Stromal cell of bone marrow (primary cell): ENCODE measurements at places on chromosomes 1 and 21.

DNA sequence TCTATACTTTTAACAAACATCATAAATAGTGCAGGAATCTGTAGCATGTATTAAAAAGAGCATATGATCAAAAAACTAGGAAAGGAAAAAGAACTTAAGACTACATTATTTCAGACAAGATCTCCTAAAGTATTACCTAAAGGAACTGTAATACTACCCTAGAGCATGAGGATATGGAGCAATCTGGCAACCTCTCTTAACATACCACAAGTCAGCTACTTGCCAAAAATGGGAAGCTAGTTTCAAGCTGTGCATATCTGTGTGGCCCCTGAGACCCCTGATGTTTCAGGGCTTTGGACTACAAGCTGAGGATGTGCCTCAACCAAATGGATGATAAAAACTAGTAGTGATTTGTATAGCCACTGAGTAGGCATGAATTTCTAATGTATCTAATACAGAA, 525.6 kb downstream of the PTBP2 start:
- no peak for DNase-seq

GRCh38 chr1:59856725-59857338, 42.1 kb downstream of the HOOK1 start:
- DNase-seq, result no peak

DNA sequence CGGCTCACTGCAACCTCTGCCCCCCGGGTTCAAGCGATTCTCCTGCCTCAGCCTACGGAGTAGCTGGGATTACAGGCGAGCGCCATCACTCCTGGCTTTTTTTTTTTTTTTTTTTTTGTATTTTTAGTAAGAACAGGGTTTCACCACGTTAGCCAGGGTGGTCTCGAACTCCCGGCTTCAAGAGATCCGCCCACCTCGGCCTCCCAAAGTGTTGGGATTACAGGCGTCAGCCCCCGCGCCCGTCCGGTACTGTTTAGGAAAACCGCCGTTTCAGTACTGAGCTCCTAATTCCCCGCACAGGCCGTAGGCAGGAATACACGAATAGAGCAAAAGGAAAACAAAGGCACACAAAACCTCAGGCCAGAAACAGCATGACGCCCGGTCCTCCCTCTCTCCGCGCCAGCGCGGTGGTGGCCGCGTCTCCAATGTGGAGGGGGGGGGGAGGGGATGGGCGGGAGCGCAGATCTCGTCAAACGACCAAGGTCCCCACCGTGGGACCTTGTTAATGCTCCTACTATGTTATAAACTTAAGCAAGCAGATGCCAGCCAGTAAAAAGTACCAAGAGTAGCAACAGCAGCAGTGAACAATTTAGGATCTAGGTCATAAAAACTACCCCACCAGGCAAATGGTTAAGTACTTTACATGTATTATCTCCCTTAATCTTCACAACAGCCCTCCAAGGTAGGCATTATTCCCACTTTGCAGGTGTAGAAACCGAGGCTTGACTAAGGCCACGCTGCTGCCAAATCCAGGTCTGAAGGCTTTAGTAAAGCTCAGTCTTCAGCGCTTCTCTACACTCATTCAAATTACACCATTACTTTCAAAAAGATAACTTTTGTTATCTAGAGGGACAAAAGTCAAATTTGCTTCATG, 648 bp upstream of the ADAR start:
- peak; percentile 25 for DNase-seq

GRCh38 chr1:97338347-97338746, 582.5 kb downstream of the DPYD start:
- no peak for DNase-seq

DNA sequence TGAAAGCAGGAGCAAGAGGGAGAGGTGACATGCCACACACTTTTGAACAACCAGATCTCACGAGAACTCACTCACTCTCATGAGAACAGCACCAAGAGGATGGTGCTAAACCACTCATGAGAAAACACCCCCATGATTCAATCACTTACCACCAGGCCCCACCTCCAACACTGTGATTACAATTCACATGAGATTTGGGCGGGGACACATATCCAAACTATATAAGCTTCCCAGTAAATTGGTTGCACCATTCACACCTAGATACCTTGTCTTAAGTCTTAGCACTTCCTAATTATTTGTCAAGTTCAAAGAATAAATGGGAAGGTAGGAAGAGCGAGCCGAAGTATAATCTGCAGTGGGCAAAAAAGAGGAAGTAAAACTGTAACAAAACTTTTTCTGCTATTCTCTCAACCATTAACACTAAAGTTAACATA, 34.3 kb downstream of the AMY1C start:
- DNase-seq, result no peak

DNA sequence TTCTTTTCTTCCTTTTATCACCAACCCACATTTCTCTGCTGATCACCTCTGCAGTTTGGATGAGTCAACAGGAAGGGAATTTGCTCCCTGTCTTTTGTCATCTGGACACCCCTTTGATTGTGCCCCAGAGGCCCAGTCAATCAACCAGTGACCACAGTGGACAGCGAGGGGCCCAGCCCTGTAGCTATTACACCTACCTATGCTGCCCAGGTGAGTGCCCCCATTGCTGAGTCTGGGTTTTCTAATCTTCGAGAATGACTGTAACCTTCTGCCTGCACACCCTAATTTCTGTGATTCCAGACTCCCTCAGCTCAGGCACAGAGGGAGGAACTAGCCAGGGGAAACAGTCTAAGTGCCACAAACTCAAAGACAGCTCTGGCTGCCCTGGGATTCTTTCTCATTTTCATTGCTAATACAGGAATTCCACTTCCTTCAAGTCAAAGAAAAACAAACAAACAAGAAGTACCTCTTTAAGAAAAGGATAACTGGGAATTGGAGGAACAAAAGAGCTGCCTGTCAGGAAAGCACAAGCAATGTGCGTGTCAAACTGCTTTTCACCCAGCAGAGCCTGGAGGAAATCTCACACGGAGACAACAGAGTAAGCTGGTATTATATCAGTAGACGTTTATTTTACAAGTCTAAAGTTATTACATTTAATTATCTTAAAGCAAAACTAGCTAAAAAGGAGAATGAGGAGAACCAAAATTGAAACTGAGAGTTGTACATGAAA, 311.1 kb downstream of the AJAP1 start:
- no peak for DNase-seq

DNA sequence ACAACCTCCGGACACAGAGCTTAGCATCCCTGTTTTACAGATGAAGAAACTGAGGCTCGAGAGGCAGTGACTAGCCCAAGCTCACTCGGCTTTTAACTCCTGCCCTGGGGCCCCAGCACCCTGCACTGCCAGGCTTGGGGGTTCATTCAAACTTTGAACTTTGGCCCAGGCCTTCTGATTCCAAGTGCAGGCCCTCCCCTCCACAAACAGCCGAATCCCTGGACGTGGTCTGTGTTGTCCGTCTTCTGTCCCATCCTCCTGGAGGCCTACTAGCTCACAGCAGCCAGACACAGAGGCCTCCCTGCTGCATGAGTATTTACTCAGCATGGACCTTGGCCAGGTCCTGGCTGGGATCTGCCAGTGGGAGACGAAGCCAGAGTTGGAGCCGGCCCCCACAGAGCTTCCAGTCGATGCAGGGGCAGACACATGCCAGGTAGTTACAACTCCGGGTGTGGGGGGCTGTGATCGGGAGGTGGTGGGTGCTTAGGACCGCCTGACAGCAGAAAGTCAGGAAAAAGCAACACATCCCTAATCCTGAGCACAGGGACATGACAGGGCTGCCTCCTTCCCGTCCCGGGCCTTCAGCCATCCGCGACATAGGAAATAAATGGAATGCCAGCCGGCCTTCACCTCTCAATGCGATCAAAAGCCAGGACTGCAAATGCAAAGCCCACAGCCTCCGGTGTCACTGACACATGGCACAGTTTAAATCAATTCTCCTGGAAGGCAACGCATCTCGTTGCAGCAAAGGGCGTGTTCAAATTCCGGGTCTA, 7.4 kb downstream of the IFFO2 start:
- DNase-seq, result no peak

DNA sequence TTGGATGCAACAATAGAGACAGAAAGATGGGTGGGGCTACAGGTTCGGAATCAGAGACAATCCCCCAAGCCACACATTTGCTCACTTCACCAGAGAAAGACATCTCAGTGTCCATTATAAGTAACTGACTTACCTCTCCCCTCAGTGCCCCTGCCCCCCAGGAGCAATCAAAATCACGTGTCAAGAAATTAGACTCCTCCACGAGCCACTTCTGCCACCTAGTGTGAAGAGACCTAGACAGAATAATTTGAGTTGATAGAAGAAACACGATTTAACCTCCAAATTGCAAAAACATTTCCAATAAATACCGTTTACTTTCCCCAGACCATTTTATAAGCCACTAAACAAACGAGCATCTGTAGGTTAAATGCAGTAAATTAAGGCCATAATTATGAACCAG, 123.2 kb downstream of the SLC30A10 start:
- no peak for DNase-seq

DNA sequence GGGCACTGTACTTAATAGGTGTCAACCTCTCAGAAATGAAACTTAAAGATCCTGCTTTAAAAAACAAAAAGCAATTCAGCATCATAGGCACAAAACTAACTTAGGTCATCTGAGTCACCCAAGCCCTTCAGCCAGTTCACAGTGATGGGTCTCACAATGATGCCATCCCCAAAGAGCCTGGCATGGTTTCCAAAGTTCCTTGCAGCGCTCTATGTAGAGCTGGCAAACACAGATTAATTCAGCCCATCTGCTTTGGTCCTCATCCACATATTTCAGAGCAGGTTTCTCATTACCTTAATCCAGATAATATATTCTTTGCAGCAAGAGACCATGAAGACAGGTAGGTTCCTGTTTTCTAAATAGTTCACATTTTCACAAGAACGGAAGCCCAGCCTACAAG, 14.6 kb upstream of the PLA2G2C start:
- DNase-seq, result no peak

GRCh38 chr1:71030026-71030425, 17.6 kb downstream of the PTGER3 start:
- DNase-seq, result no peak

DNA sequence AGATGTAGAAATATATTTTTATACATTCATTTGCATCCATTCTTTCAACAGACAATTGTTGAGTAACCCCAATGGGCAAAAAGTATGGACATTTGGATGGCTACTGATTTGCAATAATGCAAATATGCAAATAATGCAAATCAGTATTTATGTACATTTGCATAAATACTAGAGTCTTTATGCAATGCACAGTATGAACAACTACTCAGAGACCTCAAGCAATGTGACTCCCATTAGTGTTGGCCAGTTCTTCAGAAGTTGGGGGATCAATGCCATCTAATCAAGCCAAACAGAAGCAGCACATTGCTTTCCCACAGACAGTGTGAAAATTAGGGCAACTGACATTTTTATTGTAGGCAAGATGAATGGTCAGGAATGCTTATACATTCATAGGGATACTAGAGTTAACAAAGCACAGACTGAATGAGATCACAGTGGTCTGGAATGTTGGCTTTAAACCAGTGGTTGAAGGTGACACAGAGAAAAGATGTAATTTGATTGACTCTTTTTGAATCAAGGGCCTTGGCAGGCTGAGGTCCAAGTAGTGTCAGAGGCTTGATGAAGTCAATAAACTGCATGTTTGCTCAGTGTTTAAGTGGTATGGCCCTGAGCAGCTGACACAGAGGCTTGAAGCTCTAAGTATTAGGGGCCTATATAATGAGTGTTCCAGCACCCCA, 256.6 kb downstream of the CTH start:
- no peak for DNase-seq

DNA sequence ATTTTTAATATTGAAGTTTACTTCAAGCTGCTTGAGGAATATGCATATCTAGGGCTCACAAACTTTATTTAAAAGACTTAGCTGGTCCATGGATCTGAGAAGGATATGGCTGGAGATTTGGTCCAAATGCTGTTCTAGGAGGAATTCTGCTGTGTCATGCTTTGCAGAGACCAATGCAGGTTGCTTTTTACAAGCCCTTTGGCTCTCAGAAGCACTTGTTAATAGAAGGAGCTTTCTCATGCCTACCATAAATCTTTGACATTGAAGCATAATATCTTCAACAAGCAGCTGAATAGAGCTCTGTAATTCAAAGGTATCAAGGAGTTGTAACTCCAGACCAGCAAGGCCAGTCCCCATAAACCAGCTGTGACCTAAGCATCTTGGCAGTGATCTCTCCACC, 299.1 kb downstream of the HHAT start:
- no peak for DNase-seq

DNA sequence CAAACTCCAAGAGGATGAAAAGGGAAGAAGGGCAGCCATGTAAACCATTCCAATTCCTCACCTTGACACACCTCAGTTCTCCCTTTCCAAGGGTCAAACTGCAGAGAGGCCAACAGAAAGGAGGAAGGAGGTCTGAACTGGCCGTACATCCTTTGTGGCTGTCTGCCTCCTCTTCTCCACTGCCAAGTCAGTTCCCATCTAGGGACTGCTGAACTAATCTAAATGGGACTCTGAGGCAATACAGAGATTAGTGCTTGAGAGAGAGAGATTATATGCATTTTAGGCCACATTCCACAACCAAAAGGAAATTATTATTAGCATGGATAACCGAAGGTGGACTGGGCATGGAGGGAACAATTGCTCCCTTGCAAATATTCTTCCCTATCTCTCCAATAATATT, 2.7 kb downstream of the ARHGEF11 start:
- no peak for DNase-seq

GRCh38 chr1:160400223-160400645, at the start of gene VANGL2:
Gene VANGL2, plus strand, starts transcription at chr1:160400564. Its CDS starts 15,274 bp downstream, at chr1:160415838.
- DNase-seq, result no peak

DNA sequence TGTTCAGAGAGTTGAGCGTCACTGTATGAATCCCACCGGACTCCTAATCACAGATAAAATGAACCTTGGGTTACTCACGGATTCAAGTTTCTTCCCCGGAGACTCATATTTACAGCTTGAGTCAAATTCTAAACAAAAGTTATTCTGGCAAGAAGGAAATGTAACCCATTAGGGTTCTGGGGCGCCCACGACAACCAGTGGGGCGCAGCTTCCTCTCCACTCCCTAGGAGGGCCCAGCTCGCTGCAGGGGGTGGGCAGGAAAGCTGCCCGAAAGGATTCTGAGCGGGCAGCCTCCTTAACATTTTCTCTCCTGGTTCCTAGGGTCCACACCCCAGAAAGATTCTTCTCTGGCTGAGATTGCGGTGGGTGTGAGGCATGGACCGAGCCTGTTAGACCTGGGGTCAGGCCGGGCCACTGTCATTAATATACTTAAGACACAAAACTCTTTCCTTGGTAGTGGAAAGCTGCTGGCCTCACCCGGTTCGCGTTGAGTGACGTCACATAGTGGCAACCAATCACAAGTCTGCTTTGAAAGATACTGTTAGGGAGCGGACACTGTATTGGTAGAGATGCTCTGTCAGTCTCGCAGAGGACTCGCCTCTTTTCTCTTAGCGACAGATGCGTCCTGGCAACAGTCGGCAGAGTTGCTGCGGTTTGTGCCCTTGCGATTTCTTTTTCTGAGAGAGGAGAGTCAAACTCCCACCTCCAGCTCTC, 13.6 kb upstream of the MCOLN3 start:
- peak; percentile 98 for DNase-seq

- no peak for DNase-seq
These were observed 58.7 kb downstream of the PRDM16 start for GRCh38 chr1:3127738-3128137.

- no peak for DNase-seq
These were observed 235.4 kb upstream of the ADAMTS5 start for GRCh38 chr21:27202301-27202700.
